ENCODE measurements at places on chromosomes 3 and 15.
A peak's percentile ranks its signal among the peaks of the same experiment; 100 is the strongest.

DNA sequence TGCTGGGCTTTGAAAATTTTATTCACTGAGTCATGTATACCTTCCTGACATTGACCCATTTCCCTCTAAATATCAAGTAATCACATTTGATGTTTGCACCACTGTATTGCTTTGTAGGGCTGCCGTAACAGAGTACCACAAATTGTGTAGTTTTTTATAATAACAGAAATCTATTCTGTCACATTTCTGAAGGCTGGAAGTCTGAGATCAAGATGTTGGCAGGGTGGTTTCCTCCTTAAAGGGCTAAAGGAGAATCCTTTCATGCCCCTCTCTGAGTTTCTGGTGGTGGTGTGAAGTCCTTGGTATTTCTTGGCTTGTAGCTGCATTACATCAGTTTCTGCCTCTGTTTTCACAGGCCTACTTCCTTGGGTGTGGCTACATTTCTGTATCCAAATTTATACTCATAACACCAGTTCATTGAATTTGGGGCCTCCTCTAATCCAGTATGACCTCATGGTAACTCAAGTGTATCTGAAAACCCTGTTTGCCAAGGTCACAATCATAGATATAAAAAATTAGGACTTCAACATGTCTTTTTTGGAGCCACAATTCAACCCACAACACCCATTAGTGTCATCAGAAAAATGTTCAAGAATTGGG, 29.1 kb upstream of the ST6GAL1 start:
- peaks cover 3% of the 10 kb centered on the region for H3K36me3 ChIP-seq
- no peak overlapping the region for H3K27ac ChIP-seq
- H3K27me3 ChIP-seq, result no peaks in the 10 kb centered on the region

DNA sequence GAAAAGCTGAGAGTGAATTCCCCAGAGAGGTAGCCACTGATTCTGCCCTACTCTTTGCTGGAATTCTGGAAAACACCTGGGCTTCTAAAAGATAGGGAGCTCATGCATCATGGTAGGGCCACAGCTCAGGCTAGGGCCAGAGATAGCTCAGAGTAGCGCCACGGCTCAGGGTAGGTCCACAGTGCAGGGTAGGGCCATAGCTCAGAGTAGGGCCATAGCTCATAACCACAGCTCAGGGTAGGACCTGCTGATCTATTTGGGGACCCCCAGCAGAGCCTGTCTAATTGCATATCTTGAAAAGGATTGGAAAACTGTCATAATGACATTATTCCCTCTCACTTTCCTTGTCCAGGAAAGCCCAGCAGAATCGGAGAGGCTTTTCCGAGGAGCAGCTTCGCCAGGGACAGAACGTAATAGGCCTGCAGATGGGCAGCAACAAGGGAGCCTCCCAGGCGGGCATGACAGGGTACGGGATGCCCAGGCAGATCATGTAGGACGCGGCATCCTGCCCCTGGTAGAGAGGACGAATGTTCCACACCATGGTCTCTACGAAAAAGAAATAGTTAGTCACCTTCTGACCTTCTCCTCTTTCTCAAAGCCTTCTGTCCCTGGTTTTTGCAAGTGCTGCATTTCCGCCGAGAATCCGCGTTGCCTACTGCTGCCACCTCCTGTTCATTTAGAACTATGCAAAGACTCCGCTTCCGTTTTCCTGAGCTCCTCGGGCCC, 14.5 kb downstream of the TAGLN3 start:
- DNase-seq, result peak; percentile 23
- no peaks in the 10 kb centered on the region for H3K27me3 ChIP-seq
- H3K36me3 ChIP-seq, result no peaks in the 10 kb centered on the region
- H3K4me3 ChIP-seq, result no peak overlapping the region
- H3K4me1 ChIP-seq, result peaks cover 9% of the 10 kb centered on the region
- H3K27ac ChIP-seq, result no peak overlapping the region

DNA sequence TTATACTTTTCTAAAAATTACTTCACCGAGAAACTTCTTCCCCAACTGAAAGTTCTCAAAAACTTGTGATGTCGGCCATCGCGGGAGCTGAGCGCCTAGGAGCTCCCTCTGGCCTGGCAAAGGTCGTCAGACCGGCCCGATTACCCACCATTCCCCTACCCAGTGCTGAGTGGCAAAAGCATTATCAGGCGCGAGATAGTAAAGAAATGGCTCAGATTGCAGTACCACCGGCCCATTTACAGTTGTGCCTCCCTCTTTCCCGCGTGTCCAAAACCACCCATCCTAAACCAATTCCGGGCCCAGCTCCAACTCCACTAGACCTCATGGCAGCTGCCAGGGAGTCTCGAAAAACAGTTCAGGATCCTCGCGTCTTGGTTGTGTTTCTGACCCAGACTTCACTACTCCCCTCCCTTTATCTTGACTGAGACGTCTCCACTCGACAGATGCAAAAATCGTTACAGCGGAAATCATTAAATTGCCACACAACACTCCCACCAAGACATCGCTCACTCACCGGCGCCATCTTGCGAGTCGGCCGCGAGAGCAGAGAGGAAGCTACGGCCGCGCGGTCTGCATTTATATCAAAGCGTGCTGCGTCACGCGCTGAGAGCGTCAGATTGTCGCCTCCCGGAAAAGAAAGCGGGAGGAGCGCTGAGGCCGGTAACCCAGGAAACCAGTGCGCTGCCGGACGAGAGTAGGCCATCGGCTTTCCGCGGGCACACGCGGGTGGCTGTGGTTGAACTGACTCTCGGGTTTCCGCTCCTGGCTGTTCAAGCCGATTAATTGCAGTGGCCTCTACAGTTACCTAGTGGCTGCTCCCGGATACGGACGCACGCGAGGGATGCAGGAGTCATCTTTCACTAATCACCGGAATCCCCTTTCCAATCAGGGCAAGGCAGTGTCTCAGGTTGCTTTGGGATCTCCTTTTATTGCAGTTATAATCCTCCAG, at the start of gene RPL22L1:
TSS of gene RPL22L1 (minus strand) at position 551 of the 949 bp plus-strand sequence. CDS start at position 523, 28 bp downstream.
- peak; percentile 90 for DNase-seq
- H3K4me3 ChIP-seq, result peak within 1 kb of the TSS; percentile 95
- H3K27ac ChIP-seq, result peak within 1 kb of the TSS; percentile 98
- no peaks in the 10 kb centered on the region for H3K27me3 ChIP-seq
- H3K4me1 ChIP-seq, result peaks cover 31% of the 10 kb centered on the region

- H3K4me1 ChIP-seq, result peaks cover 6% of the 10 kb centered on the region
- peaks cover 2% of the 10 kb centered on the region for H3K36me3 ChIP-seq
- no peak overlapping the region for H3K4me3 ChIP-seq
These were observed 763 bp downstream of the GOLGB1 start for GRCh38 chr3:121748680-121749275.

- H3K4me1 ChIP-seq, result peaks cover 44% of the 10 kb centered on the region
- peak overlapping the region; percentile 10 for H3K4me3 ChIP-seq
- no peak for DNase-seq
- peaks cover 11% of the 10 kb centered on the region for H3K27me3 ChIP-seq
- peaks cover 5% of the 10 kb centered on the region for H3K36me3 ChIP-seq
These were observed 29.7 kb downstream of the CRYGS start for GRCh38 chr3:186514296-186515002.

GRCh38 chr3:134640872-134641470, 9.9 kb downstream of the KY start:
- H3K4me3 ChIP-seq, result no peak overlapping the region
- DNase-seq, result no peak
- no peak overlapping the region for H3K27ac ChIP-seq
- no peaks in the 10 kb centered on the region for H3K4me1 ChIP-seq
- no peaks in the 10 kb centered on the region for H3K36me3 ChIP-seq

GRCh38 chr15:53976844-53977392, 1.3 kb upstream of the UNC13C start:
- no peak for DNase-seq
- H3K27me3 ChIP-seq, result peaks cover 13% of the 10 kb centered on the region
- H3K36me3 ChIP-seq, result no peaks in the 10 kb centered on the region
- no peaks in the 10 kb centered on the region for H3K4me1 ChIP-seq
- H3K4me3 ChIP-seq, result no peak overlapping the region

GRCh38 chr15:65056106-65056505, 10.9 kb downstream of the SLC51B start:
- H3K27ac ChIP-seq, result no peak overlapping the region
- H3K4me3 ChIP-seq, result no peak overlapping the region
- no peaks in the 10 kb centered on the region for H3K36me3 ChIP-seq
- DNase-seq, result no peak

DNA sequence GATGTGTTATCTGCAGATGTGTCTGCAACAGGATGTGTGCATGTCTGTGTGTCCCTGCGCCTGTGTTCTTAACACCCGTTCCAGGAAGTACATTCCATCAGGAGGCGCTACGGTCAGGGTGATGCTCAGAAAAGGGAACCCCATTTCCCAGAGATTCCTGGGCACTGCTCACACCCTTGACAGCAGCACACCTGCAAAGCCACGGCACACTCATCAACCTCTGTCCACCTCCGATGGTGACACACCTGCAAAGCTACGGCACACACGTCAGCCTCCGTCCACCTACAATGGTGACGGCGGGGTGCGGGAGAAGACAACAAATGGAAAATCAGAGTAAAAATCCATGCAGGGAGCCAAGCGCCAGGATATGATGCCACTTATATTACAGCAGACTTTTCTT, 55.4 kb downstream of the NIPA2 start:
- H3K36me3 ChIP-seq, result peaks cover 3% of the 10 kb centered on the region
- DNase-seq, result no peak
- H3K27me3 ChIP-seq, result no peaks in the 10 kb centered on the region
- no peak overlapping the region for H3K4me3 ChIP-seq
- no peaks in the 10 kb centered on the region for H3K4me1 ChIP-seq

DNA sequence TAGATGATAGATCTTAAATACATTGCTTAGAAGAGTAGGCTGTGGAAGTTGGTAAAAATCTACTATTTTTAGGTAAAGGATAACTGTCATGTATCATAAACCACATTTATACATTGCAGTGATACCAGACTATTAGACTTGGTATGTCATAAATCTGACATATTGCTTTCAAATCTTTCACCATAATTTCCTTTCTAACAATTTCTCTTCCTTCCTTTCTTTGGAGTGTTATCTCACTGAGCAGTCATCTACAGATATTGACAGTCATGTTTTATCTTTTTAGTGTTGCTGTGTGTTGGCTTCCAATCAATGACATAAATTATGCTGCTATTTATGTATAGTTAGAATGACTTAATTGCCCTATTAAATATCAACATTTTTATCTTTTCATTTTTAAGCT, 588.7 kb downstream of the TUSC7 start:
- no peaks in the 10 kb centered on the region for H3K27me3 ChIP-seq
- H3K36me3 ChIP-seq, result no peaks in the 10 kb centered on the region
- DNase-seq, result no peak

DNA sequence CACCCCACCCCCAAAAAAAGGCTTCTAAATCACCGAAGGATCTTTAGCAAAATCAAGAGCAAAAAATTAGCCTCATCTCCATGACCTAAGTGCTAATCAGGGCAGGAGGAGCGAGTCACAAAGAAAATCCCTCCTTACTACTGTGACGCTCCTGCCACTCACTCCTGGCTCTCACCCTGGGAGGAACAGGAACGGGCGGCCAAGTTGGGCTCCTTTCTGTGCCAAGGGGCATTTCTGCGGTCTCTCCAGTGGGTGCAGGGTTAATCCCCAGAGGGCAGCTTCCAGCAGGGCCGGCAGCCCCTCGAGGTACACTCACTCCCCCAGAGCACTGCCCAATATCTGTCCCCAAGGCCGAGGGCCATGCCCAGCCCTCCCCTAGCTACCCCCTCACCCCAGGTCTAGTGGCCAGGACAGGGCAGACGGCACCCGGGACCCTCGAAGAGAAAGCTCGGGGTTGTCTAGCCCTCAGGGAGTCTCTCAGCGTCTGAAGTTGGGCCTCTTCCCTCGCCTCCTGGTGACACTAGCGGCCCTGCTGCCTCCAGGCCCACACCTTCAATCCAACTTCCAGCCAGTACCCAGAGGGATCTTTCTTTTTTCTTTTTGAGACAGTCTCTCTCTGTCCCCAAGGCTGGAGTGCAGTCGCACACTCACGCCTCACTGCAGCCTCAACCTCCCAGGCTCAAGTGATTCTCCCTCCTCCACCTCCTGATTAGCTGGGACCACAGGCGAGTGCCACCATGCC, 706 bp downstream of the CAV3 start:
- no peaks in the 10 kb centered on the region for H3K4me1 ChIP-seq
- no peak overlapping the region for H3K4me3 ChIP-seq
- no peak for DNase-seq
- peaks cover 48% of the 10 kb centered on the region for H3K27me3 ChIP-seq

- no peak overlapping the region for H3K4me3 ChIP-seq
- H3K36me3 ChIP-seq, result no peaks in the 10 kb centered on the region
- peaks cover 46% of the 10 kb centered on the region for H3K27me3 ChIP-seq
- H3K4me1 ChIP-seq, result no peaks in the 10 kb centered on the region
- no peak overlapping the region for H3K27ac ChIP-seq
These were observed 18.2 kb upstream of the ACOX2 start for GRCh38 chr3:58555203-58555602.

DNA sequence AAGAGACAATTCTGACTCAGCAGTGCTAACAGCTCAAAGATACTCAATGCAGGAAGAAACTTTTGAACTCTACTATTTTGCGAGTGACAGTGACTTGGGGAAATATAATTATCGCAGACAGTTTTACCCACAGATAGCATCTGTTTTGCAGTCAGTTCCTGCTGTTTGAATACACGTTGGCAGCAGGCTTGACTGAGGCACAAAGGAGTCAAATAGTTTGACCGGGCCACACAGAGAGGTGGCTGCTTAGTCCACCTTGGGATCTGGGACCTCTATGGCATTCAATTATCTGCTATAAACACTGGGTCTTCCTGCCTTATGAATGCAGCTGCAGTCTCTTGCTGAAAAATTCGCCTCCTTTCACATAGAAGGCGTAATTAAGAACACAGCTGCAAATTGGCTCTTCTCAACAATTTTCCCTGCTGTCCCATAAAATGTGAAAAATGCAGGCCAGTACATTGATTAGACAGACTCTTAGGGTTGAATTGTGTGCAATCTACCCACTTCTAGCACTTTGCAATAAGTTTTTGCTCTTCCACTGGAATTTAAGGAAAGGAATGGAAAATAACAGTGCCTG, 56.5 kb downstream of the OTOL1 start:
- no peak overlapping the region for H3K27ac ChIP-seq
- no peaks in the 10 kb centered on the region for H3K36me3 ChIP-seq
- H3K27me3 ChIP-seq, result no peaks in the 10 kb centered on the region
- H3K4me3 ChIP-seq, result no peak overlapping the region
- no peaks in the 10 kb centered on the region for H3K4me1 ChIP-seq

GRCh38 chr3:194852831-194853508, 167.3 kb downstream of the FAM43A start:
- no peak for DNase-seq
- no peaks in the 10 kb centered on the region for H3K36me3 ChIP-seq
- no peak overlapping the region for H3K4me3 ChIP-seq
